ENCODE measurements at places on chromosomes 5 and 9.
A peak's percentile ranks its signal among the peaks of the same experiment; 100 is the strongest.

DNA sequence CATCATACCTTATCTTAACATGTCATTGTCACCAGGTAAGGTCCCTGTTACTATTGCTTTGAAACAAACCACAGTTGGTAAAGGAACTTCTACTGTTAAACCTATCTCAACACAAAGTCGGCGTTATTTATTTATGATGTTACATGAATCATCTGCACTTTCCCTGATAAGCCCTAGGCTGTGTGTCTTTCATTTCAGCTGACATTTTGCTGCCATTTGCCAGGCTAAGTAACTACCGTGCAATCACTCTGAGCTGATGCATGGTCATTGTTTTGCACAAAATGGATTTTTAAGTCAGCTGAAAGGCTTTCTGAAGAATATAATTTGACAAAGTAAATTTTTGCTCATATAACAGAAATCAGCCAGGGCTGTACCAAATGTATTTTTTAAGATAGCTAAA is 546.5 kb downstream of the ZNF608 start:
- no peak for DNase-seq

GRCh38 chr9:98929071-98929470 is 14.6 kb upstream of the COL15A1 start:
- no peak for DNase-seq

GRCh38 chr5:149285153-149285552 is 13.5 kb downstream of the AFAP1L1 start:
- DNase-seq = no peak

DNA sequence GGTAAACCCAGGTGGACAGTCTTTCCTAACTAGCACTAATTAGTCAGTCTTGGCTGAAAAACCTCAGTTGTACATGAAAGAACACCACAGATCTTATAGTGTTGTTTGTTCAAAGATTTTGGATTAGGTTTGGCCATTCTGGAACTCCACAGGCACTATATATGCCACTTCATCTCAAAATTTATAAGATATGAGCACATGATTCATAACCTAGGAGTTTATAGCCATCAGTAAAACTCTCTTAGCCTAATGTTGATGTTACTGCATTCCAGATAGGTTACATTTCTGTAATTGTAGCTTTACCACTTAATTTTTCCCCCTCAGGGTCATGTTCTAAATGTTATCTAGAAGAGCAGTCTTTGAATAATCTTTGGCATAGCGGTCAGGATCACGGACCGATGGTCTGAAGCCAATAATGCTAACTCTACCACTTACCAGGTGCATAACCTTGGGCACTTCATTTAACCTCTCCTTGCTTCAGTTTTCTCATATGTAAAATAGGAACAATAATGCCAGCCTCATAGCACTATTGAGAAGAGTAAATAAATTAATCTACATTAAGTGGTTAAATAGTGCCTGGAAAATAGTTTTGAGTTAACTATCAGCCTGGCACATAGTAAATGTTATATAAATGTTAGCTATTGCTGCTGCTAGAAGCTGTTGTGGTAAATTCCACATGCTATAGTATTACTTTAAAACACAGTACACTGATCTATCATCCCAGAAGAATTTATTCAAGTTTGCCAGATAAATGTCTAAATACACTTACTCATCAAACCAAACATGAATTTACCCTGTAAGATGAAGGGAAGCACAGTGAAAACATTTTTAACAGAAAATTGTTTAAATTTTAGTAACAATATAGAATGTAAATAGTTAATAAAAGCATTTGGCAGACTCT is 743.9 kb downstream of the NR2F1-AS1 start:
- no peak for DNase-seq

DNA sequence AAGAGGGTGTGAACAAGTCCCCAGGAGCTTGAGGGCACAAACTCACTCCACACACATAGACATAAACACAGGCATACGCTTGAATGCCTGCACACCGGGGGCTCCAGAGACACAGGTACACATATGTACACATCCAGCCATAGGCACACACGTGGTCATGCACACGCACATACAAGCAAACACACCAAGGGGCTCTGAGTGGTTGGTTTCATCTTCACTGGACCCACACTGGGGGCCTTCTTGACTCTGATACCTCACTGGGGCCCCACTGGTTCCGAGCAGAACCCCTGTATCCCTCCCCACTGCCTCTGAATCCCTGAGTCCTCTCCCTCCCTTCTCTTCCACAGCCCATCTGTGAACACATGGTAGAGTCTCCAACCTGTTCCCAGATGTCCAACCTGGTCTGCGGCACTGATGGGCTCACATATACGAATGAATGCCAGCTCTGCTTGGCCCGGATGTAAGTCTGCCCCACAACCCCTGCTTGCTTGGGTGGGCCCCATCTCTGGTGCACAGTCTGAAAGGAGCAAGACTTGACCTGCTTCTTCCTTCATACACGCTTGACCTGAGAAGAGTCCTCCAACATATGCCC is 6.4 kb downstream of the SPINK4 start:
- DNase-seq = no peak

GRCh38 chr5:142012792-142013388 is at the start of gene GNPDA1:
Gene GNPDA1 (minus strand): TSS chr5:142013027. CDS start chr5:142012035, 992 bp downstream.
- peak; percentile 91 for DNase-seq

- DNase-seq = no peak
Measured at GRCh38 chr5:72503888-72504491, 3.2 kb downstream of the ZNF366 start.

GRCh38 chr5:139181835-139182452 is 16.2 kb downstream of the SIL1 start:
- no peak for DNase-seq

DNA sequence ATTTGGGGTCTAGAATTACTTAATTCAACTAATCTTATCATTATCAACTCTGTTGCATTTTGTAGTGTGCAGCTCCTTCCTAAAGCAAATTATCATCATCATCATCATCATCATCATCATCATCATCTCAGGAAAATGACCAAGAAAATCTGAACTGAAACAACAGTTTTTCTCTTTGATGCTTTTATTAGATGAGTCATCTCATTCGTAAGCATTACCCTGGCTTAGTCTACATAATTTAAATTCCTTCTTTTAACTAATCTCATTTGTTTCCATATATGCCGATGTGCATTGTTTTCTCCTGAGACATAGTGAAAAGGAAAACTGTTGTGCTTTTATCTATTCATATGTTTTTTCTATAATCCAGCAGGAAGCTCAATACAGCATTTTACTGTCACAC is 173.0 kb upstream of the PDE4D start:
- no peak for DNase-seq

All from RPMI8226 (cell line).